ENCODE measurements at places on chromosomes 4 and X. TPM values are rescaled to one million over a fixed set of nuclear protein-coding genes. Genes with fewer than 3 reads are reported as not detected.

Gene CSN1S1
- total RNA-seq: not detected

Gene AREG
- 0.49 TPM for total RNA-seq

Gene KLHL5
- total RNA-seq: 41.7 TPM

Gene SOWAHB
- 1.3 TPM for total RNA-seq

Gene RAB39B
- total RNA-seq: 12.3 TPM

Gene TMPRSS11B
- total RNA-seq: 0.44 TPM

Gene BEND4
- 5.5 TPM for total RNA-seq
